ENCODE measurements at places on chromosomes 7 and 10.

- DNase-seq = no peak
Observed at GRCh38 chr10:34746094-34746493, 69.0 kb downstream of the PARD3 start.

- DNase-seq = peak; percentile 70
Observed at GRCh38 chr10:5774987-5775620, 38.1 kb downstream of the GDI2 start.

- no peak for DNase-seq
Observed at GRCh38 chr7:151206914-151207313, 3.4 kb downstream of the H2BK1 start.

GRCh38 chr10:52390388-52390787, 76.3 kb downstream of the DKK1 start:
- no peak for DNase-seq

GRCh38 chr7:69981646-69982045, 383.4 kb downstream of the AUTS2 start:
- no peak for DNase-seq

DNA sequence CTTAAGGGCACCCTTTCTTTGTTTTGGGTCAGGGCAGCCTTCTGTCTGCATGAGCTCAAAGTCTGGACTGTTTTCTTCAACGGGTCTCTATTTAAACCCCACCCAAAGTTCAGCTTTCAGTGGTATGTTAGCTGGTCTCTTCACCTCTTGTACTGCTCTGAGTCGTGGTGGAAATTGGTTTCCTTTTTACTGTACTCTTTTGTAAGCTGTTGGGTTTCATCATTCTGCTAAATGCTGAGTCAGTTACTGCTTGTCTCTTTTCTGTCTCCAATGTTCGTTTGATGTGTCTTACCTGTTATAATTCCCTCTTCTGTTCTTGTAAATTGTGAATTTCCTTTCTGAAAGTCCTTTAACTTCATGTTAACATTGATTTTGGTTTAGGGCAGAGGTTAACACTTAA, 64.1 kb upstream of the MALRD1 start:
- DNase-seq = no peak

DNA sequence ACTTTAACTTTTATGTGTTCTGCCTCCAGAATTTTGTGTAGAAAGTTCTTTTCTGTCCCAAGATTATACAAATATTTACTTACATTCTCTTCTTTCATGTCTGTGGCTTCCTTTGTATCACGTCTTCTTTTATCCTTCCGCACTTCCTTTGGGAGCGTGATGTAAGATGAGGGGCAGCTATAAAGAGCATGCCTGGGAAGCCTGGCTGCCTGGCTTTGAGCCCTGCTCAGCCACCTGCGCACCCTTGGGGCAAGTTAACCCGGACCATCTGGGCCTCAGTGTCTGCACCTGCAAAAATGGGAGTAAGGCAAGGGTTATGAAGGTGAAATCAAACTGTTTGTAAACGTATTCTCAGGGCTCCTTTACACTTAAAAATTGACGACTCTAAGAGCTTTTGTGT, 25.2 kb downstream of the PALD1 start:
- no peak for DNase-seq

- peak; percentile 76 for DNase-seq
Observed at GRCh38 chr7:88243345-88243909, 23.6 kb upstream of the SRI start.

GRCh38 chr10:132069122-132069848, 3.5 kb downstream of the JAKMIP3 start:
- DNase-seq = no peak
